NCI-H1092 treated with DMSO at 0.1 percent for 48 hours (cell line): ENCODE measurements at places on chromosomes 16 and 17.
A peak's percentile ranks its signal among the peaks of the same experiment; 100 is the strongest.

DNA sequence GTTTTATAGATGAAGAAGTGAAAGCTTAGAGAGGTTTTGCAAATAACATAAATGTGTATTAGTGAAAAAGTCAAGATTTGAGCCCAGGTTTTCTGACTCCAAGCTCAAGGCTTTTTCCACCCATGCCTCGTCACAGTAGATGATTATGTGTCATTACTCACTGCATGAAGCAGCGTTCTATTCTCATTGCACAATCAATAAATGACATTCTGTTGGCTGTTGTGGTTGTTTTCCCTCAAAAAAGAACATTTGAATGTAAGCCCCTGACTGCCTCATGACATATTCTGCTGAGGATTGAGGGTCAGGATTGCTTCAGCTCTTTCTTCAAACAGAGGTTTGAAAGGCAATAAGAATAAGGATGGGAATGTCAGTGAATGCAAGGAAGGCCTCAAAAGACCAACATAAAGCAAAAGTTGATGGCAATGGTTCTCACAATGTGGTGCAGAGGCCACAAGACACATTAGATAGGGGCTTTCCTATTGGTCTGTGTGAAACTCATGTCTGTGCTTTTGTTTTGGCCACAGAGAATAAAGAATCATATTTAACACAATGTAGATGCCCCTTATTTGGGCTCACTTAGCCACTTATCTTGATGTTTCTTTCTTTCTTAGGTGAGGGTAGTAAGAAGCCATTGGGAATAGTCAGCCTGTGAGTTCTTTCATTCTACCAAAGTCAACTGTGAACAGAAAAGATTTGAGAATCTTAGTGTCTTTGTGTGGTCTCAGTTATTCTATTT lies 5.4 kb upstream of the MMD start:
- no peak for DNase-seq

GRCh38 chr17:77734371-77735080 lies 224.0 kb upstream of the TNRC6C start:
- DNase-seq: peak; percentile 97

DNA sequence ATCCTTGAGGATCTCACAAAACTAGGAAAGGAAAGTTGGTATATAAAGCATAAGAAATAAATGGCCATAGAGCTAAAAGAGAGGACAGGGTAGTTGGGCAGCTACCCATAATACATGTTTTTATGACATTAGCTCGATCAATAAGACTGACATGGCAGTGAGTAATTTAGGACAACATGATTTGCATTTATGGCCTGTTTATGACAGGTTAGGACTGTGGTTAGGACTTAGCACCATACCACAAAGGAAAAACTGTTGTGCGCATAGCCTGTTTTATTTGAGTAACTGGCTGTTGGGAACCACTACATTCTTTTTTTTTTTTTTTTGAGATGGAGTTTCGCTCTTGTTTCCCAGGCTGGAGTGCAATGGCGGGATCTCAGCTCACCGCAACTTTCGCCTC lies 18.0 kb upstream of the TRIM37 start:
- DNase-seq: no peak

DNA sequence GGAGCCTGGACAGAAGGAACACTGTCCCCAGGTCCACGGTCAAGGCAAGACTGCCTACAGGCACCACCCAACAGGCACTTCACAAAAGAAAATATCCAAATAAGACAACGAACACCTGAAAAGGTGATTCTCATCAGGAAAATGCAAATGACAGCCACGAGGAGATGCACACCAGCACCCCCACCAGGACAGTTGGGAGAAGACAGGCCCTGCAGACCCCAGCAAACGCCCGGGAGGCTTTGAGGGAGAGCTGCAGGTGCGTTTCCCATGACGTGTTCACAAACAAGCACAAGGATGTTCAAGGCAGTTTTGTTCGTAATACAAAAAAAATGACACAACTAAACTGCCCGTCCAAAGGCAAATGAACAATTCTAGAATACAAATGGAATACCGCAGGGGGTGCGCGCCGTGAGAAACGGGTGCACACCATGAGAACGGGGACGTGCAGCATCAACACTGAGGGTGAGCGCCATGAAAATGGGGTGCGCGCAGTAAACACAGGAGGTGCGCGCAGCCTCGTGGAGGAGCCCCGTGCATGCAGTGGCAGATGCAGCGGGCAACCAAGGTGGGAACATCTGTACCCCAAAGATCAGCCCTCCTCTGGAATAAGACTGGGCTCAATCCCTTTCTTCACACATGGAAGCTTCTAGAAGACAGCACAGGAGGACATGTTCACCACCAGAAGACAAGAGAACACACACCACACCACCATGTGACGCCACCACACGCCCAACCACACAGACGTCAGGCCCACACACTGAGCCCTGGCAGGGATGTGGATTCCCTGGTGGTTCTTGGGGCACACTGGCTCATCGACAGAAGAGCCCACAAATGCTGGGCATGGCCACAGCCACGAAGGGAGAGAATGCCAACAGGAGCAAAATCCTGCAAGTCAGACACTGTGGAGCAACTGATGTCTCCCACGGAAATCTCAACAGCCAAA lies 91.2 kb downstream of the ZNF778 start:
- DNase-seq: no peak

- no peak for DNase-seq
Observed at GRCh38 chr17:68867759-68868516, 87.3 kb downstream of the ABCA8 start.

DNA sequence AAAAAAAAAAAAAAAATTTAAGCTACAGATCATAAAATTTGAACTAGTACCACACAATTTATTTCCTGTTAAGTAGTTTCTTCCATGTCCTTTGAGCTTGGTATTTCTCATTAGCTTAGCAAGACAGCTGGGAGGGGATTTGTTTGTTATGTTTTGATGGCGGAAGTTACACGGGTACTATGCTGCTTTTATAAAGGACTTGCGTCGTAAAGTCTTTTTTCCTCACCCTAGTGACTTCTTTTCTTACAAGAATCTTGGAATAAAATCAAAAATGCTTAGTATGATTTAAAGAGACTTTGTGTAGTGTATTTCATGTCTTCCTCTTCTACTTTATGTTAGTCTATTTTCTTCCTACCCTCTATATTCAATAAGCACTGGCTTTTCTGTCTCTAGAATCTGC lies 89.1 kb downstream of the NLK start:
- no peak for DNase-seq

GRCh38 chr17:691423-691822 lies 23.2 kb downstream of the VPS53 start:
- no peak for DNase-seq

DNA sequence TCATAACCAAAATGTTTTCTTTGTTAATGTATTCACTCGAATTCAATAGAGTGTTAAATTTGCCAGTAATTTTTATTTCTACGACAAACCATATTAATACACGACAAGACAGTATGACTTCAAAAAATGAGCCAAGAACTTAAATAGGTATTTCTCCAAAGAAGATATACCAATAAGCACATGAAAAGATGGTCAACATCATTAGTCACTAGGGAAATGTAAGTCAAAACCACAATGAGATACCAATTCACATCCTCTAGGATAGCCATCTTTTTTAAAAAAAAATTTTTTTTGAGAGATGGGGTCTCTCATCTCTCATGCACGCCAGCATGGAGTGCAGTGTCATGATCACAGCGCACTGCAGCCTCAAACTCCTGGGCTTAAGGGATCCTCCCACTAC lies 5.0 kb upstream of the MEIOC start:
- no peak for DNase-seq

GRCh38 chr16:77555791-77556190 lies 121.0 kb upstream of the ADAMTS18 start:
- DNase-seq: no peak

DNA sequence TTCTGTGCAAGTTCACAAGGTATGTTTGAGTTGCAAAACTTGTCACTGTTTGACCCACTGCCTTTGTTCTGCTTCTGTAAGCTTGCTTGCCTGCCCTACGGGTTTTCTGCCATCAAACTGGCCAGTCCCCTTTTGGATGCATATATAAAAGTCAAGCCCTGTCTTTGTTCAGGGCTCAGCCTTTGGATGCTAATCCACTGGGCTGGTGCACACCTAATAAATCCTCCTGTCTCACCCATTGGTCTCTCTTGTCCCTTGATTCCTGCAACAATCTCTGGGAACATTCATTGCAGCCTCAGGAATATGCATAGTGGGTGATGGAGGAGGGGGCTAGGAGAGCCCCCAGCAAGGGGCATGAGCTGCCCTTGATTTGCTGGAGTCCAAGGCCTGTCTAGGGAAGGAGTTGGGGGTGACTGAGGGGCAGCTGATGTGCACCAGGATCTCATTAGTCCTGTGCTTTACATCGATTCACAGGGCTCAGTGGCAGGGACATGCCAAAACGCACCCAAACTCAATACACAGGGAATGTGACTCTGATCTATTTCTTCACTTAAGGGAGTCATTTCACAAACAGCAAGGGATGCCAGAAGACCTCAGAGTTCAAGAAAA lies 225.4 kb upstream of the NLRP1 start:
- no peak for DNase-seq

DNA sequence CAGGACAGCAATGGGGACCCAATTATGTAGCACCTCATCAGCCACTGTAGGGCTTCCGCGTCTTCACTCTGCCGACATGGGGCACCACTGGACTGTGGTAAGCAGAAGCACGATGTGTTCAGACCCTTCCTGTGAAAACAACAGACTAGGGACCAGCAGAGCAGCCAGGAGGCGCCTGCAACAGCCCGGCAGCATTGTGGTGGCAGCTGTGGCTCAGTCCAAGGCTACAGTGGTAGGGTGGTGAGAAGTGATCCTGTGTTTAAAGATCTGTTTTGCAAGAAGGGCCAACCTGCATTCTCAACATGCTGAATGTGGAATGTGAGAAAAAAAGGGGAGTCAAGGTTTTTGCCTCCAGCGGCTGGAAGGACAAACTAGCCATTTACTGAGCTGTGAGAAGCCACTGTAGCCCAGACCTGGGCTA lies 80.8 kb downstream of the GAS7 start:
- no peak for DNase-seq

- DNase-seq: no peak
Observed at GRCh38 chr16:77409311-77409710, 25.5 kb downstream of the ADAMTS18 start.

DNA sequence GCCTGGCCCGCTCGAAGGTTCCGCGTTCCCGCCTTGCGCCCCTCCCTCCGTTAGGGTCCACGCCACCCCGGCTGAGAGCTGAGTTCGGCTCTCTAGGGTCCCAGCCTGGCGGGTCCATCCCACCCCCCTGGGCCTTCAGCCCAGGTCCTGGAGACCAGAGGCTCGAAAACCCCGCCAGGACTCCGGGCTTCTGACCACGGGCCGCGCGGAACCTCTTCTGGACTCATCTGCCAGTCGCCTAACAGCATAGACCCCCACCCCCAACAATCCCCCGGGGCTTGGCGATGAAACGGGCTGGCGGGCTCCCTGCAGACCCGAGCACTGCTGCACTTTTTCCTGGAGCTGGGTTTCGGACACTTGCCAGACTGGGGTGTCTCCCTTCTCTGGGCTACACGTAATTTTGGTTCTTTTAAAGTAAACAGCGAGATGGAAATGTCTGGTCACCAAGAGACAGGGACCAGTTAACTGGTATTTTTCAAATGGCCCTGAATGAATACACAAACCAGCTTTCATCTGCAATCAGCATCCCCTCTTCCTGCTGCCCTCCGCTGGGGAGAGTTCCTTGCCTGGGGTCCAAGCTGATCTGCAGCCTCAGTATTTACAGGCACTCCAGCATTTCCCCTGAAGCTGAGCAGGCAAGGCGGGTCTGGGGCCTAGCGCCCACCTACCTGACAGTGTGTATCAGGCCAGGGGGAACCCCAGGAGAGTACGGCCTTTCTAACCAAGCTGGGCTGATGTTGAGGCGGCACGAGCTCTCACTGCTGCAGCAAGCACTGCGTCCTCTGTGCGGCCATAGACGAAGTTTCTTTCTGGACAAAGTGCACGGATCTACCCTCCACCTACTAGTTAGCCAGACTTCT lies 639 bp upstream of the TRIM65 start:
- DNase-seq: no peak

DNA sequence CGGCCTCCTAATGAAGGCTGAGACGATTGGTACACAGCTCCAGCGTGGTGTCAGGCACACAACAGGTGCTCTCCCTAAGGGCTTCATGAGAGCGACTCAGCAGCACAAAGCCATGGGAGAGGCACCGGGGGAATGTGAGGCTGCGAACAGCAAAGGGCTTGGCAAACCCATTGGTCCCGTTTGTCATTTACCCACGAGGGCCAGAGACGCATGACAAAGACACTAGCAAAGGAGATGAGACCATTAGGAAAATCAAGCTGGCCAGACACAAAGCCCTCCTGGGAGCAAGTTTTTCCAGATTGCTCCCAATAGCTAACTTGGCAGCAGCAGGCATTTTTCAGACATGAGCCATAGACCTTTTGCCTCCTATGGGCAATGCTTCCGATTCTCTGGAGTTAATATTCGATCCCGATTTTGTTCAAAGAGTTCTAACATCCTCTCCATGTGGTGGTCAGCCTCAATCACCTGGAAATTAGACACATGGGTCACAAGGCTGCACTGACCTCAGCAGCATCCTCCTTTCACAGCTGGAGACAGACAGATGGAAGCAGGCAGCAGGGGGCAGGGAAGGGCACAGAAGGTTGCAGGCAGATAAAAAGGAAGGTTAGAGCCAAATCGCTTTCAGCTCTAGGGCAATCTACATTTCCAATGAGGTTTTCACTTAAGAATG lies 38.2 kb downstream of the TK2 start:
- no peak for DNase-seq

- DNase-seq: no peak
Observed at GRCh38 chr17:6526362-6527152, 29.8 kb downstream of the PITPNM3 start.

GRCh38 chr17:60102632-60103096 lies 23.9 kb upstream of the HEATR6 start:
- no peak for DNase-seq

GRCh38 chr17:64742326-64742725 lies 80.2 kb upstream of the SMURF2 start:
- DNase-seq: no peak

DNA sequence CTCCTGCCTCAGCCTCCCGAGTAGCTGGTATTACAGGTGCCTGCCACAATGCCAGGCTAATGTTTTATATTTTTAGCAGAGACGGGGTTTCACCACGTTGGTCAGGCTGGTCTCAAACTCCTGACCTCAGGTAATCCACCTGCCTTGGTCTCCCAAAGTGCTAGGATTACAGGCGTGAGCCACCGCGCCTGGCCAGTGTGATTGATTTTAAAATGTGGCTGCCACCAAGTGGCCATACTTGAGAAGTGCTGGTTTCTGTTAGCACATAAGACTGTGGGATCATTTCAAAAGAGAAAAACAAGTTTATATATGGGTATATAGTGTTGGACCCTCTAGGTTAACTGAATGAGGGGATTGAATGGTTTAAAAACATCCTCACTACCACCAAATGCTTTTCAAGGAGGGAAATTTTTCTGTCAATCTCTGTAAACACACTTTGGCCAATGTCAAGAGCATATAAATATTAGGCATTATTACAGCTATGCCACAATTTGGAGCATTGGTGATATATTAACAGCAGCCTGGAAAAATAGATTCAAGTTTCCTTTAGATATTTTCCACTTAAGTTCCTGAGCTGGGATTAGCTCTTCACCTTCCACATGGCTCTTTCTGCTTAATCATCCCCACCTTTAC lies 13.5 kb upstream of the DHRS13 start:
- peak; percentile 8 for DNase-seq

- DNase-seq: peak; percentile 40
Observed at GRCh38 chr16:81650982-81651562, 128.0 kb upstream of the PLCG2 start.

GRCh38 chr17:78433013-78433727 lies 54.7 kb downstream of the PGS1 start:
- DNase-seq: no peak
